Hepatocyte (in vitro differentiated cells): ENCODE measurements at places on chromosomes 5 and 9. TPM values are rescaled to one million over a fixed set of nuclear protein-coding genes. Genes with fewer than 3 reads are reported as not detected.

Gene OCLN
- 119 and 140 TPM in 2 replicates for total RNA-seq

Gene ACTBL2
- total RNA-seq, result 0.16 and 0.83 TPM in 2 replicates

Gene OR1L8
- total RNA-seq, result not detected in 2 replicates

Gene PCDHB14
- 3.9 and 4.3 TPM in 2 replicates for total RNA-seq

Gene GPR107
- total RNA-seq, result 23.5 and 25.6 TPM in 2 replicates

Gene FOXI1
- total RNA-seq, result not detected in 2 replicates

Gene CDKN2B
- 8.5 and 18.6 TPM in 2 replicates for total RNA-seq

Gene ZNF354C
- total RNA-seq, result 7.7 and 9.4 TPM in 2 replicates

Gene SOHLH1
- total RNA-seq, result not detected in 2 replicates

Gene FRMD3
- total RNA-seq, result 6.5 and 7.0 TPM in 2 replicates

Gene MAN1B1
- total RNA-seq, result 54.6 and 60.8 TPM in 2 replicates

Gene FAM78A
- total RNA-seq, result 0.27 and 0.52 TPM in 2 replicates

Gene CCNO
- total RNA-seq, result 0.12 and 0.13 TPM in 2 replicates

Gene PIP5K1B
- total RNA-seq, result 10.2 and 11.1 TPM in 2 replicates

Gene ANKRD18B
- total RNA-seq, result 0.13 and 0.68 TPM in 2 replicates

Gene C8G
- total RNA-seq, result 5.7 and 15.7 TPM in 2 replicates

Gene IFNA2
- not detected in 2 replicates for total RNA-seq

Gene PCDHGA2
- 0.08 TPM in 1 of 2 replicates, not detected in the other for total RNA-seq

Gene FRRS1L
- total RNA-seq, result 4.4 and 5.0 TPM in 2 replicates

Gene CCL27
- total RNA-seq, result not detected in 2 replicates

Gene TSSK1B
- total RNA-seq, result 0.60 TPM in 1 of 2 replicates, not detected in the other

Gene CBY3
- not detected in 2 replicates for total RNA-seq

Gene C1QTNF2
- total RNA-seq, result 1.1 and 3.0 TPM in 2 replicates

Gene PCDHB8
- 0.24 and 0.63 TPM in 2 replicates for total RNA-seq

Gene NEK6
- total RNA-seq, result 33.5 and 35.7 TPM in 2 replicates

Gene PCDHGB7
- total RNA-seq, result 6.9 and 8.8 TPM in 2 replicates

Gene PCDHB3
- total RNA-seq, result 3.8 and 4.1 TPM in 2 replicates

Gene ADAMTS2
- total RNA-seq, result 45.7 and 55.4 TPM in 2 replicates

Gene IL17B
- total RNA-seq, result 0.60 TPM in 1 of 2 replicates, not detected in the other

Gene NNT
- total RNA-seq, result 90.8 and 102 TPM in 2 replicates

Gene SPRY4
- 6.1 and 7.2 TPM in 2 replicates for total RNA-seq

Gene FUBP3
- 44.7 and 55.1 TPM in 2 replicates for total RNA-seq

Gene RPL37
- 48.2 and 68.7 TPM in 2 replicates for total RNA-seq

Gene ARHGEF28
- total RNA-seq, result 7.6 and 11.2 TPM in 2 replicates

Gene C9orf50
- not detected in 2 replicates for total RNA-seq

Gene IL3
- 0.37 TPM in 1 of 2 replicates, not detected in the other for total RNA-seq

Gene TAF1L
- total RNA-seq, result not detected in 2 replicates

Gene UGT3A2
- 3.5 and 4.8 TPM in 2 replicates for total RNA-seq

Gene CRHBP
- total RNA-seq, result 0.80 and 5.0 TPM in 2 replicates

Gene POU5F2
- total RNA-seq, result 1.2 and 1.3 TPM in 2 replicates

Gene TLX3
- total RNA-seq, result not detected in 2 replicates
